Stimulated activated CD8-positive, alpha-beta memory T cell treated with anti-CD3 and anti-CD28 coated beads, Interleukin-4, amount 100 ng/mL, for 48 hours (primary cell): ENCODE measurements at places on chromosomes 1 and 21.
A peak's percentile ranks its signal among the peaks of the same experiment; 100 is the strongest.

GRCh38 chr1:107833061-107833460 is 131.9 kb downstream of the VAV3 start:
- DNase-seq = no peak

GRCh38 chr1:106571109-106571508 is 485.4 kb upstream of the PRMT6 start:
- DNase-seq = no peak

DNA sequence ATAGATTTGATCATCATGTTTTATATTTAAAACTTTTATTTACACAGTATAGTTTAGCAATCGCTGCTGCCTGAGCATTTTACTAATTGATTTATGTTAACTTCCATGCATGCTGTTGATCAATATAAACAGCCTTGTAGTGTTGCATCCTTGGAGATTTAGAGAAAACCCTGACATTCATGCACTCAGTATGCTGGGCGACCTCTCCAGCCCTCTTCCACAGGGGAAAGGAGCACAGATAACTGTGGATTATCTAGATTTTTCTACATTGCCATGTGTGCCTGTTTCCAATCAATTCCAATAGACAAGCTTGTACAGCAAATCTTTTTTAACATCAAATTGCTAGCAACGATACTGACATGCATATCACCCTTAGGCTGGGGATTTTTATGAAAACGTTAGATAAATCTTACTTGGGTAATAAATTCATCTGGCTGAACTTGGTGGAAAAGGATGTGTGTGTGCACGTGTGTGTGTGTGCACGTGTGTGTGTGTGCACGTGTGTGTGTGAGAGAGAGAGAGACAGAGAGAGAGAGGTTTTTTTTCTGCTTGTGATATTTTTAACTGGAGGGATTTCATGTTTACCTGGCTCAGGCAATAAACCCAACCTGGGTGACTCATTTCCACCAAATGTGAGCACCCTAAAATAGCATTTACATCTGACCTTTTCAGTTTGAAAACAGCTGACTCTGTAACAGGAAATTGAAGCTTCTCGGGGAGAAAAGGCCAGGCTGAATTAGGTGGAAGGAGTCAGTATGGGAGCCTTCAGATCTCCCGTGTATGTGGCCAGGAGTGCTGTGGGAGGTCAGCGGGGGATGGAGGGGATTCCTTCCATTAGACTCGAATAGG is 339.8 kb downstream of the PRDM2 start:
- no peak for DNase-seq

- no peak for DNase-seq
Measured at GRCh38 chr1:15524021-15524282, at the start of gene CASP9. Gene CASP9, minus strand, starts transcription at chr1:15524215. Its CDS starts 15 bp downstream, at chr1:15524200.

- DNase-seq = no peak
Measured at GRCh38 chr21:18228060-18228739, 16.4 kb upstream of the CHODL start.

DNA sequence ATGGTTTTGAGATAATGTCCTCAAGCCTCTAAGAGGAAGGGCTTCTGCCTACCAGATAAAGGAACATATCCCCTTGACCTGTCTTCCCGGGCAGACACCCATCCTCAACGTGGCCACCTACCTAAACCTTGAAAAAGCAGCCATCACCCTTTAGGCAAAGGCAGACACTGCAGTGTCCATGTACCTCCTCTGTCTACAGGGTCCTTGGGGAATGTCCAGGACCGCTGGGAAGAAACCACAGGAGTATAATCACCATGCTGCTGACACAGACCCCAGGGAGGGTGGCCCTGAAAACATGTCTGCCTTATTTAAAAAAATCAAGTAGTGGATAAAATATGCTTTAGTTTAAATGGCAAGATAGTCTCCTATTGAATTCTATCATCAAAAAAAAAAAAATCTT is 16.6 kb downstream of the BCAR3 start:
- no peak for DNase-seq

- DNase-seq = peak; percentile 25
Measured at GRCh38 chr21:45827302-45827692, 154.3 kb upstream of the COL6A1 start.

GRCh38 chr1:62781841-62782543 is 1.9 kb upstream of the ATG4C start:
- no peak for DNase-seq

DNA sequence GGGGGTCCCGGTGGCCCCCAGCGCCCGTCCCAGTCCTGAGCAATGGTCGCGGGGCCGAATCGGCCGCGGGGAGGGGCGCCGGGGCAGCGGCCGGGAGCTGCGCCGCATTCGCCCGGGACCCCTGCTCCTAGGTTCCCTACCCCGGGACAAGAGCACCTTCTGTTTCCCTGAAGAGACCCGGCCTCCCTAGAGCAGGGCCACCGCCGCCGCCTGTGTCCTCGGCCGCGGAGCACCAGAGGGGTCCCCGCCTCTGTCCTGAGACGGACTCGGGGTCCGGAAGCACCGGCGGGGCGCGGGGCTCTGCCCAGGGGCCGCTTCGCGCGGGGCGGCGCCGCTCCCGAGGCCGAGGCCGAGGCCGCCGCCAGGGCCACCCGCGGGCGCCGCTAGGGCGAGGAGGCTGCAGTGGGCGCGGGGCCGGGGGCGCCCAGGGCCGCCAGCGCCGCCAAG is 157.9 kb downstream of the CASZ1 start:
- no peak for DNase-seq

GRCh38 chr1:243783714-243784113 is 66.3 kb downstream of the AKT3 start:
- no peak for DNase-seq

- no peak for DNase-seq
Measured at GRCh38 chr1:210289248-210289647, 39.5 kb upstream of the HHAT start.

DNA sequence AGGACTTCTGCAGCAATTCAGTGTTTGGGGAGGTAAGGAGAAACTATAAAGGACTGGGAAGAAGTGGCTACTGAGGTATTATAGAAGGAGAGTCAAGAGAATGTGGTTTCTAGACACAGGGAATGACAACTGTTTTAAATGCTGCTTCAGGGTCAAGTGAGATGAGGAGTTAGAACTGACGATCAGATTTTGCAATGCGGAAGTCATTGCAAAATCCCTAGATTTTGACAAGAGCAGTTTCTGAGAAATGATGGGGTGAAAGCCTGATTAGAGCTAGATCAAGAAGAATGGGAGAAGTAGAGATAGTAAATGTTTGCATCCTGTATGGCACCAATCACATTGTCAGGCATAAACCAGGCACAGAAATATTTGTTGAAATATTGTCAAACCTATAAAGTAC is 4.7 kb upstream of the TSNAX start:
- DNase-seq = no peak

DNA sequence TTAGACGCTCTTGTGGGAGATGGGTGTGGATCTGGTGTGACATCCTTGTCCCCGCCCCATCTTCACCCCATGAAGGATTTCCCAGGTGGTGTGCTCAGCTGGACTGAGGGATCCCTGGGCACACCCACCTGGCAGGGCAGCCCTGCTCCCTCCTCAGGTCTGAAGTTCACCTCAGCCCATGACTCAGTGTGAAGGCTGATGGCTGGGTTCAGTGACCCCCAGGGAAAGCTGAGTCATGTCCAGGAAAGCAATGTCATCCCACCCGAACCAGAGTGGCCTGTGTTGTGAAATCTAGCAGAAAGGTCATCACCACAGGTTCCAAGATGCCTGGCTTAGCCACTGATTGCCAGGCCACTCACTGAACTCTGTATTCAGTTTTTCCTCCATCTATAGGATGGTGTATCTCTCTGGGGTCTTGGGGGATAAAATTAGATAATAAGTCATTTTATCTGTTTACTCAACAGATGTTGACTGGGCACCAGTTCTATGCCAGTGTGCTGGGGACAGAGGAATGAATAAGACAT is 97.7 kb upstream of the JUN start:
- no peak for DNase-seq

GRCh38 chr1:108077991-108078390 is 113.0 kb upstream of the VAV3 start:
- DNase-seq = no peak

GRCh38 chr1:89098857-89099256 is 27.1 kb downstream of the GBP2 start:
- no peak for DNase-seq

DNA sequence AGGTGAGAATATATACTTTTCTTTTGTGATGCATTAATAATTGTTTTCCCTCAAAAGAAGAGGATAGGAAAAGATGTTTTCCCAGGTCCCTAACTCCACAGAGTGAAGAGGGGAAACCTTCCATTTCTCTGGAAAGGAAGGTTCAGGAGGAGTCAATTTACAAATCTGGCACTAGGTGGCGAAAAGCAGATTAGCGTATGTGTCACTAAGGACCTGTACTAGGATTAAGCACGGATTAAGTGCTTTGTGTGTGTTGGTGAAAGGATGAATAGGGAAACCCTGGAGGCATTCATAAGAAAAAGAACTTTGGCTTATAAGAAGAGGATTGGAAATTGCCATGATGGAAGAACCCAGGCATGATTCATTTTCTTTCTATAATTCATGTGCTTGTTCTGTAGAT is 410.1 kb upstream of the PLXNA2 start:
- DNase-seq = no peak

- no peak for DNase-seq
Measured at GRCh38 chr21:31409831-31410487, 65.9 kb upstream of the TIAM1 start.

- DNase-seq = no peak
Measured at GRCh38 chr1:35535243-35535642, 22.0 kb downstream of the KIAA0319L start.

- peak; percentile 53 for DNase-seq
Measured at GRCh38 chr1:16026723-16027484, 5.1 kb downstream of the CLCNKA start.

DNA sequence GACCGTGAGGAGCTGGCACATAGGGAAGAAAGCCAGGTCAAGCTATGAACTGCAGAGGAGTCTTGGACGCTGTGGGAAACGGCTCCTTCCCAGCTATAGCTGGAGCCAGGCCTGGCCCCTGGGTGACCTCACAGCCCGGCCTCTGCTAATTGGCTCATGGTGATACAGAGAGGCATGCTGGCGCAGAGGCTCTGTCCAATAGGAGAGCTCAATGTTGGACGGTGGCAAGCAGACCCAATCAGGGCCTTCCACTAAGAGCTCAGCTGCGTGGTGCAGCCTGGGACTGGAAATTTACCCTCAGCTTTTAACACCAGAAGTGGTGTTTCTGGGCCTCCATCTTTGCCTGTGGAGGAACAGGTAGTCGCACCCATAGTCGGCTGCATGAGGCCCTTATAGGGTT is 64.4 kb upstream of the GRHL3 start:
- no peak for DNase-seq

DNA sequence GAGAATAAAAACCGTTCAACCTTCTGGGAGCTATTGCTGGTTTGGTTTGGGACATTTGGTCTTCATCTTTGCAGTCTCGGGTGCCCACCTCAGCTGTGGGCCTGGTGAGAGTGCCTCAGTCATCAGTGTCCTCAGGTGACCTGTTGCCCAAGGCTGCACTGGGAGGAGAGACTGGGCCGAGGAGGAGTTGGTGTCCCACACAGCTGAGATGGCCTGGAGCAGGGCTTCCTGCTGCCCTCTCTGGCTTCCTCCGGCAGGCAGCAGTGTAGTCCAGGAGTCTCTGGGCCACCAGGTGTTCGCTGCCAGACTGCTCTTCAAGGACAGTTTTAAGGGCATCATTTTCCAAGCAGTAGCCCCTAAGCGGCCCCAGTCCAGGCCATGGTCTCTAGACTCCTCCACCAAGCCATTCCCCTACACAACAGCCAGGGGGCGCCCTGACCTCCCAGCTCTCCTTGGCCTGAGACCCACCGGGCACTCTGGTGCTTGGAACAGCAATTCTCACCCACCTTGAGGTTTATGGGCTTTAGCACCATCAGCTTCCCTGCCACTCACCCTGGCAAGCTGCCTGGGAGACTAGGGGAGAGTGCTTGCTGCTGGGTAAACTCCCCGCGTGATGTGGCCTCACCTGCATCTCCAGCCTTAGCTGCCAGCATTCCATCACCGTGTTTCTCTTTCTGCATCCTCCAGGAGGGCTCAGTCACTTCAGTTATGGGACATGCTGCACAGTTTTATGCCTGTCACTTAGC is 9.1 kb upstream of the SYTL1 start:
- peak; percentile 75 for DNase-seq

DNA sequence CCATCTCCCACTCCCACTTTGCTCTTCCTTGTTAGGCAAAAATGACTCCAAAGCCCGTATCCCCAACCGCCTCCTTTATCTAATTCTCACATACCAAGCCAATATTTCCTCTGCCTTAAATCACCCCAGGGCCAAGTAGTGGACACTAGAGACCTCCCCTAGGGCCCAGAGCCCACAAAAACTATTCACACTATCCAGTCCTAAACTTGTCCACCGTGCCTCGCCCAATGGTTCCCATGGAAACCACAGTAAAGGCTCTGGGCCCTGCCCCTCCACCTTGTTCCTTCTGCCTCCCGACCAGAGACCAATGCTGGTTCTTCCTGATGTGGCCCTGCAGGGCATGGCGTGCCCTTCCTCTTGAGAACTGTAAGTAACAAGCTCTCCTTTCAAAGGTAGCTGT is 11.8 kb downstream of the CFAP107 start:
- no peak for DNase-seq

- peak; percentile 87 for DNase-seq
Measured at GRCh38 chr1:43991476-43992231, at the start of gene CCDC24. Gene CCDC24, plus strand, starts transcription at chr1:43991599. Its CDS starts 280 bp downstream, at chr1:43991879.

DNA sequence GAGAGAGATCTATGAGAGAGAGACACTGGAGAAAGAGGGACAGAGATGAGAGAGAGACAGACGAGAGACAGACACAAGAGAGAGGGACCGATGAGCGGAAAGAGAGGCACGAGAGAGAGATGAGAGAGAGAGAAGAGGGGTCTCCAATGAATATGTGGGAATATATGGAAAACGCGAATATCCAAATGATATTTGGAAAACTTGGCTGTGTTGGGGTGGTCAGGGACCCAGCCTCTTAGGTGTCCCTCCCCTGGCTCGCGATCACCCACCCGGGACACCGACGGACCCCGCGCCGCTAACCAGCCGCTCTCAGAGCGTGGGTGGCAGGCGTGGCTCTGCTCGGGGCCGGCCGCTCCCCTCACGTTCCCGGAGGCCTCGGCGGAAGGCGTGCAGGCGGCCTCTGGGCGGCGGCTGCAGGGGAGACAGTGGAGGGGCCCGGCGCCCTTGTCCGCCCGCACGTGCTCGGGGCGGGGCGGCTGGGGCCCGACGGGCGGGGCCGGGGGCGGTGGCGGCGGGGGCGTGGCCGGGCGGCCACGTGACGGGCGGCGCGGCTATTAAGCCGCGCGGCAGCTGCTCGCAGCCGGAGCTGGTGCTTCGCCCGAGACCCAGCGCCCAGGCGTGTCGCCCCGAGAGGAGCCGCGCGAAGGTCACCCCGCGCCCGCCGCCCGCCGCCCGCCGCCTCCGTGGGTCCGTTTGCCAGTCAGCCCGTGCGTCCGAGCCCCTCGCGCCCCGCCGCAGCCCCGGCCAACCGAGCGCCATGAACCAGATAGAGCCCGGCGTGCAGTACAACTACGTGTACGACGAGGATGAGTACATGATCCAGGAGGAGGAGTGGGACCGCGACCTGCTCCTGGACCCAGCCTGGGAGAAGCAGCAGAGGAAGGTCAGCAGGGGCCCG is at the start of gene ACTN2:
TSS of gene ACTN2 (plus strand) at position 583 of the 898 bp plus-strand sequence. CDS start at position 758, 175 bp downstream.
- DNase-seq = peak; percentile 59

GRCh38 chr21:34186109-34186719 is 112.8 kb downstream of the MRPS6 start:
- DNase-seq = no peak

GRCh38 chr1:13751458-13751871 is 51.5 kb downstream of the PRDM2 start:
- DNase-seq = no peak

GRCh38 chr1:243411472-243411871 is 155.6 kb downstream of the SDCCAG8 start:
- no peak for DNase-seq

- no peak for DNase-seq
Measured at GRCh38 chr1:161001525-161001924, 19.4 kb downstream of the F11R start.

GRCh38 chr21:42524341-42525028 is 10.8 kb downstream of the SLC37A1 start:
- DNase-seq = peak; percentile 61
